ENCODE measurements at places on chromosomes 1 and 21. TPM values are rescaled to one million over a fixed set of nuclear protein-coding genes. Genes with fewer than 3 reads are reported as not detected.

DNA sequence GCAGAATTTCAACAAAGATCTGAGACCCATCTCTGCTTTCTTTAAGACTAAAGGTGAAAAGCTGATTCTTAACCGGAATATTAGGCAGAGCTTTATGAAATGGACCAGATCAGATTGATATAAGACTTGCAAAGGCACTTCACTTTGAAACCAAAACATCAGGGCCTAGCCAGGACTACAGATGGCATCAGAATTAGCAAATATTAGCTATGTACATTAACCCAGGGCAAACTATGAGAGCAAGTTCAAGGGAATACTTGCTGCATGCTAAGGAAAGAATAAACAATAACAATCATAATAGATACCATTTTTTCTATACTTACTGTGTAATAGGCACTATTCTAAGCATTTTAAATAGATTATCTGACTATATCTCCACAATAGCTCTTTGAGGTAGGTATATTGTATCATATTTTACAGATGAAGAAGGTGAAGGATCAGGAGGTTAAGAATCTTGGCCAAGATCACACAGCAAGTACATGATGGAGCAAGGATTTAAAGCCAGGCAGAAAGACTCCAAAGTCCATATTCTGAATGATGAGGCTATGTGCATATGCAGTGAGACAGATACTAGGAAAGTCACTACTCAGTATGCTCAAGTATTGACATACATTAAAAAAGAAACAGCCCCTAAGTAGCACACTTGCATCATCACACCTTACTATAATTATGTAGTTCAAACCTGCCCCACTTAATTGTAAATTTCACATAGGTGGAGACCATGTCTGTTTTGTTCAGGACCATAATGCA lies 209.3 kb upstream of the PKN2 start:
- H3K36me3 ChIP-seq = no peaks in the 10 kb centered on the region
- H3K4me3 ChIP-seq = no peak overlapping the region
- no peaks in the 10 kb centered on the region for H3K4me1 ChIP-seq
- H3K27me3 ChIP-seq = no peaks in the 10 kb centered on the region

- H3K27me3 ChIP-seq = no peaks in the 10 kb centered on the region
- DNase-seq = no peak
- H3K4me3 ChIP-seq = no peak overlapping the region
- no peak overlapping the region for H3K27ac ChIP-seq
- H3K4me1 ChIP-seq = no peaks in the 10 kb centered on the region
Observed at GRCh38 chr1:242128951-242129502, 130.1 kb upstream of the MAP1LC3C start.

GRCh38 chr1:200558866-200559459 lies 61.6 kb downstream of the KIF14 start:
- no peaks in the 10 kb centered on the region for H3K36me3 ChIP-seq
- H3K27me3 ChIP-seq = no peaks in the 10 kb centered on the region
- DNase-seq = no peak
- H3K4me1 ChIP-seq = no peaks in the 10 kb centered on the region
- no peak overlapping the region for H3K27ac ChIP-seq
- H3K4me3 ChIP-seq = no peak overlapping the region

DNA sequence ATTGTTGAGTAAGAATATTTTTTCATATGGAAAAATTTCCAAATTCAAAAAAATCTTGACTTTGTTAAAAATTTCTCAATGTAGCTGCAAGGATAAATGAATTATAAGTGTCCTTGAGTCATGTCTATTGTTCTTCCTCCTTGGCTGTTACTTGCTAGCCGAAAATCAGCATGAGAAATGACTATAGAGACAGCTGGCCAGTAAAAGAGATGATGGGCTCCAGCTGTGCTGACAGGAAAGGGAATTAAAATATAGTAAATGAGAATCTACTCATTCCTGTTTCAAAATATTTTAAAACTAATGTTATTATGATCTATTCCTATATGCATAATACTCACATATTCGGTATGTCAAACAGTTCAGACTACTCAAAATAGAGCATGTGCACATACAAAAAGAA lies 1292.6 kb downstream of the BRINP3 start:
- no peaks in the 10 kb centered on the region for H3K36me3 ChIP-seq
- no peaks in the 10 kb centered on the region for H3K27me3 ChIP-seq
- DNase-seq = no peak
- H3K4me1 ChIP-seq = no peaks in the 10 kb centered on the region
- no peak overlapping the region for H3K27ac ChIP-seq
- H3K4me3 ChIP-seq = no peak overlapping the region

DNA sequence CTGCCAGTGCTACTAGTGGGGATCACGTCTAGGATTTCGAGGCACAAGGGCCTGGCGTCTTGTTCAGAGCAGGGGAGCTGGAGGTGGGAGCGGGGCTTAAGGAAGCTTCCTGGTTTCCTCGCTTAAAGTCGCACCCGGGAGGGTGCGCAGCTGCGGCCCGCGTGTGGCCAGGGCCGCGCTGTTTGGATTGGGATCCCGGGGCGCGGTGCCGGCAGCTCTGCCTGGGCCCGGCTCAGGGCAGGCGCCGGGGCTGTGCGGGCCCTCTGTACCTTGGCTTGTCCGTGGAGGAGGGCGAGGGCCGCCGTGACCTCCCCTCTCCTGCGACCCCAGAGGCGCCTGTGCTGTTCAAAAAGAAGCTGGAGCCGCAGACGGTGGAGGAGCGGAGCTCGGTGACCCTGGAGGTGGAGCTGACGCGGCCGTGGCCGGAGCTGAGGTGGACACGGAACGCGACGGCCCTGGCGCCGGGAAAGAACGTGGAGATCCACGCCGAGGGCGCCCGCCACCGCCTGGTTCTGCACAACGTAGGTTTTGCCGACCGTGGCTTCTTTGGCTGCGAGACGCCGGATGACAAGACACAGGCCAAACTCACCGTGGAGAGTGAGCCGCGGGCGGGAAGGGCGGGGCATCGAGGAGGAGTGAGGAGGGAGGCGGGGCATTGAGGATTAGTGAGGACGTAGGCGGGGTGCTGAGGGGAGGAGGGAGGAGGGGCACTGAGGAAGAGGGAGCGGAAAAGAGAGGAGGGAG lies 67.8 kb downstream of the OBSCN start:
- no peaks in the 10 kb centered on the region for H3K27me3 ChIP-seq
- no peaks in the 10 kb centered on the region for H3K4me1 ChIP-seq
- H3K4me3 ChIP-seq = peak overlapping the region; percentile 88

Gene BLACAT1
- not detected for total RNA-seq

Gene LGR6
- 26.0 TPM for total RNA-seq

Gene CD101
- total RNA-seq = not detected

Gene HSD3B2
- total RNA-seq = 9.9 TPM

Gene AMY1C
- not detected for total RNA-seq

Gene PCP4L1
- not detected for total RNA-seq

Measured in ascending aorta (tissue), 2 donors.